Left lung (tissue), 14 donors: ENCODE measurements at places on chromosomes 6 and 20.

GRCh38 chr20:10654250-10654610, 19.6 kb downstream of the JAG1 start:
- no peak for DNase-seq

GRCh38 chr6:34697904-34698559, 1.5 kb upstream of the ILRUN start:
- DNase-seq, result no peak

- DNase-seq, result no peak
Measured at GRCh38 chr20:14947536-14947935, 610.1 kb upstream of the FLRT3 start.

DNA sequence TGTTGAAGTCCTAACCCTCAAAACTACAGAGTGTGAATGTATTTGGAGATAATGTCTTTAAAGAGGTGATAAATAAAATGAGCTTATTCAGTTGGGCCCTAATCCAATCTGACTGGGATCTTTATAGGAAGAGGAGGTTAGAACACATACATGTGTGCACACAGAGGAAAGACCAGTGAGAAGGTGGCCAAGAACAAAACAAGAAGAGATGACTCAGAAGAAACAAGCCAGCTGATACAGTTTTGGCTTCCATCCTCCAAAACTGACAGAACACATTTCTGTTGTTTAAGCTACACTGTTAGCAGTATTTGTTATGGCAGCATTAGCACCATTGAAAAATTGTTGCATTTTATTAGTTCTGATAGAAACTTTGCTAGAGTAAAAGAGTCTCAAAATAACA, 609.3 kb upstream of the IMPG1 start:
- no peak for DNase-seq

GRCh38 chr6:49918787-49919186, 45.2 kb downstream of the DEFB114 start:
- no peak for DNase-seq

DNA sequence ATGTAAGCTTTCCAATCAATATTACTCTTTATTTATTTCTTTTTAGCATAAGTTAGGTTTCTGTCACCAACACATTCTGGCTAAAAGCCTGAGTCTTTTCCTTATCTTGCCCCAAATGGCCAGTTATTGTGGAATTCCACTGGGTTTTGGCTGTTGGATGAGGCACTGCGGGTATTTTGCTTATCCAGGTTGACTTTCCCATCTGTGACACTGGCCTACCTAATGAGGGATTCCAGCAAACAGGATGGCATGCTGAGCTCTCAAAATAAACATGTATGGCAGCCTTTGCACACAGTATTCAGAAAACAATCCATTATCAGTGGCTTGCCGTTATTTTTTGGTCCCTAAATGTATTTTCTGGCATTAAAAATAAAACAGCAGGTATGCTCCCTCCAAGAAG, 6.5 kb upstream of the RALGAPB start:
- DNase-seq, result no peak

DNA sequence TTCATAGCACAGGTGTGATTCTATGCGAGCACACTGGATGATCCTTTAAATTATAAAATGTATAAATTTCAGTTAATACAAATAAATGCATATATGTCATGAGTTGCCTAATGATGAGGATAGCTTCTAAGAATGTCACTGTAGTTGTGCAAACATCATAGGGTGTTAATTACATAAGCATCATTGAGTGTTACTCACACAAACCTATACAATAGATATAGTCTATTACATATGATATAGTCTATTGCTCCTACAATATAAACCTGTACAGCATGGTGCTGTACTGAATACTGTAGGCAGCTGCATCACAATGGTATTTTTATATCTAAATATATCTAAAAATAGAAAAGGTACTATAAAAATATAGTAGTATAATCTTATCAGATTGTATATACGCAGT, 159.0 kb downstream of the PTPRK start:
- DNase-seq, result no peak

GRCh38 chr20:24043294-24043693, 54.7 kb upstream of the GGTLC1 start:
- no peak for DNase-seq

DNA sequence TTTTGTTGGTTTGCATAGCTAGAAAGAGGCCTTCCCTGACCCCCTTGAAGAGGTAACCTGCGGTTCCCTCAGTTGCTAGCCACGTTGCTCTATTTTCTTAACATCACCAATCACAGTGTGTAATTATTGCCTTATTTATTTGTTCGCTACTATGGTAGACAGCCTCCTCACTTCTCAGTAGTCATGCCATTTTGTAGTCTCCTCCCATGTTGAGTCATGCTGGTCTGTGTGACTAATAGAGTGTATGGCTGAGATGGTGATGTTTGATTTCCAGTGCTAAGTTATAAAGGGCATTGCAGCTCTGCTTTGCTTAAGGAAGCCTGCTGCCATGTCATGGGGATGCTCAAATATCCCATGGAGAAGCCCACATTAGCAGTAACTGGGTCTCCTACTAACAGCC, 236.6 kb upstream of the CHD6 start:
- no peak for DNase-seq

DNA sequence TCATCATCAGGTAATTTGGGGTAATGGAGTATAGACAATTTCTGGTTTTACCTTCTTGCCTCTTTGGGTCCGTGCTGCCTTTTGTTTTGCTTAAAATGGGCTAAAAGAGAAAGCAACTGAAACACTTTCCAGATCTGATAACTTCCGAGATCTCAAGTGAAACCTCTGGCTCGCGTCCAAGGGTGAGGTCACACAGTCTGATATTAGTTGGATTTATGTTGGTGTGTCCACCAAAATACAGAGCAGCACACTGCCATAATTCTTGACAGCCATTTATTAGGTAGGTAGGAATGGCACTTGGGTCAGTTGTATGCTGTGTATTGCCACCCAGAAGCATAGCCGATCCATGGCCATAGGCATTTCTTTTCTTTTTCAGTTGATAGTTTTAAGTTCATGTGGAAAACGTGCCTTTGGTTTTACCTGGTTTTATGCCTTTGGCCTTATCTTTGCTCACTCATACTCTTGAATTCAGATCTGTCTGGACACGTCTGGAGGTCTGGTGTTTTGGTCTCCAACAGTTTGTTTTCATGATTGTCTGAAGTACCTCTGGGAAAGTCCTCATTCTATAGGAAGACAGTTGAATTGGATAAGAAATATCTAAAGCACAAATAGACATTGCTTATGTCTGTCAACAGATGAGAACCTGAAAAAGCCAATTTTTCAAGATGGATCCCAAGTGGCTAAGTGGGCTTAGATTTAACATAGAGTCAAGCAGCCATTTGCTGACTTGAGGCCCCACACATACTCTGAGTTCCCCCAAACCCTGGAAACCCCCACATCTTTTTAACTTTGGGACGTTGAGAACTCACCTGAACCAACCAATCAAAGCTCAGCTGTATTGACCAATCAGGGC, 320.8 kb downstream of the SOX4 start:
- DNase-seq, result peak; percentile 41

GRCh38 chr20:37095108-37095598, 644 bp downstream of the RBL1 start:
- DNase-seq, result no peak

DNA sequence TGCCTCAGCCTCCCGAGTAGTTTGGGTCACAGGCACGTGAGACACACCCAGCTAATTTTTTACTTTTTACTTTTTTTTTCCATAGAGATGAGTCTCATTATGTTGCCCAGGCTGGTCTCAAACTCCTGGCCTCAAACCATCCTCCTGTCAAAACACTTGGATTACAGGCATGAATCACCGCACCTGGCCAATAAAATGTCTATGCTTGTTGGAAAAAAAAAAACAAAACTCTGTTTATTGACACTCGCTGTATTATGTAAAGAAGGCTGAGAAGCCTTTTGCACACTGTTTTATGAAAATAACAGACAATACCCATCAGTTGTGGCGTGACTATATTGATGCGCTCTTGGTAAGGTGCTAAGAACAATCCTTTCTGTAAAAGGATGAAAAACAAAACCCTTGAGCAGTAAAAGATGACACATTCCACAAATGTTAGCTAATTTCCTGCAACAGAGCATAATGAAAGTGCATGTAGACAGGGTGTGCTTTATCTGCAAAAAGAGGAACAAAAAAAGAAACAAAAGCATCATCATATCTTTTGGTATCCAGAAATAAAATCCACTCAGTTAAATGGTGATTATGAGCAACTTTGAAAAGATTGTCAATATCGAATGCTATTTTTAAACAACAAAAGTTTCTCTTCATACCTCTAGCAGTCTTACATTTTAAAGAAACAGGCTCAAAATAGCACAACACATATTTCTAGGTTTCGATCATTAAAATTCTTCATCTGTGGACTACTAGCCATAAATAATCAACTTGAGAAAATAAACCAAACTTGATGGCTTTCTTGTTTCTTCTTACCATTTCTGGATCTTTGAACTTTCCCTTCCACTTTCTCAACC, 108.3 kb upstream of the PHACTR1 start:
- DNase-seq, result no peak

DNA sequence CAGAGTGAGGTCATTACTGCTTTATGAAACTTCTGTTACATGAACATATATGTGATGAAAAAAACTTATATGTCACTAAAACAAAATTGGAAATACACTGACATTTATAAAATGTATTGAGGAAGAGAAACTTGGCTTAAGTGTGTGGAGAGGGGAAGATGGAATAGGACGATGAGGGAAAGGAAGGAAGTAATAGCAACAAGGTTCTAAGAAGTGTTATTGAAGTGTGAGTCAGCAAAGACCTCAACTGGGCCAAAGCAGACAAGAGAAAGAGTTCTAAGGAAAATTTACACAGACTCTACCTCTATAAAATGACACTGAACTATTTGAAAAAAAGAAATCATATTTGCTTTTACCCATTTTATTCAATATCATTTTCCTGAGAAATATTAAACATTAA, 38.3 kb downstream of the SNX3 start:
- DNase-seq, result no peak

- DNase-seq, result no peak
Measured at GRCh38 chr6:138979365-138979764, 8.7 kb downstream of the REPS1 start.

DNA sequence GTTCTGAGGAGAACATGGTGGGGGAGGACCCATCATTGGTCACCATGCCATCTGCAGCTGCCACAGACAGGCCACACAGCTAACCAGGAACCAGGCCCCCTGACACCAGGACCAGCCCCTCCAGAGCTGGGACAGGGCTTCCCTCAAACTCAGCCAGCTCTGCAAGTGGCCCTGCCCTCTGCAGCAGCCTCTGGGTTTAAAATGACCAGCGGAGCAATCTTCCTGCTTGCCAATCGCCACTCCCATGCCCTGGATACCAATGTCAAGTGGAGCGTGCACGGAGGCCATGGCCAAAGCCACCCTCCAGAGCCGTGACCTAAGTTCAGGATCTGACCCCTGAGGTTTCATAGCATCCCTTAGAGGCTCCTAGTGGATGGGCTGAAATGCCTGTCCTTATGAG, 199.4 kb downstream of the SYNDIG1 start:
- no peak for DNase-seq

DNA sequence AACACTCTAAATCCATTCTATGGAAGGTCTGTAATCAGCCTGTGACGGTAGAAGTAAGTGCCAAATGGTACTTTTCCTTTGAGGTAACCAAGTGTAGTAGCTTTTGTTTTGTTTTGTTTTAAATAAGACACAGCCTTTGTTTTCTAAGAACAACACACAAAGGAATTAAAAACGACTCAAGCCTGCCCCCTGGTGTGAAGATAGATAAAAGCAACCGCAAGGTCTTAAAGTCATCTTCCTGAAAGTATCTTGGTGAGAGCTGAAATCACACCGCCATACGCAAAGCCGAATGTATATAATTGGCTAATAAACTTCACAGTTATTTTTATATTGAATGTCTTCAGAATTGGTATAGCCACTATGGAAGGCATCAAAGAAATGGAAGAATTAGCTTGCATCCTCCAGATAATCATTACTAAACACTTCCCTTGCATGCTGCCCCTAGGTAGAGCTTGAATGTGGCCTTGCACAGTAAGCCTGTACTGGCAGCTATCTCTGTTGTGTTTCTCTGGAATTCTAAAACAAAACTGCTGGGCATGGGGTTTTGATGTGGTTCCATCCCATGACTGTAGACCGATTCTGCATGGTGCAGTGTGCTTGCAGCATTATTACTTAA, 95.6 kb downstream of the LAMP5 start:
- DNase-seq, result peak; percentile 60

DNA sequence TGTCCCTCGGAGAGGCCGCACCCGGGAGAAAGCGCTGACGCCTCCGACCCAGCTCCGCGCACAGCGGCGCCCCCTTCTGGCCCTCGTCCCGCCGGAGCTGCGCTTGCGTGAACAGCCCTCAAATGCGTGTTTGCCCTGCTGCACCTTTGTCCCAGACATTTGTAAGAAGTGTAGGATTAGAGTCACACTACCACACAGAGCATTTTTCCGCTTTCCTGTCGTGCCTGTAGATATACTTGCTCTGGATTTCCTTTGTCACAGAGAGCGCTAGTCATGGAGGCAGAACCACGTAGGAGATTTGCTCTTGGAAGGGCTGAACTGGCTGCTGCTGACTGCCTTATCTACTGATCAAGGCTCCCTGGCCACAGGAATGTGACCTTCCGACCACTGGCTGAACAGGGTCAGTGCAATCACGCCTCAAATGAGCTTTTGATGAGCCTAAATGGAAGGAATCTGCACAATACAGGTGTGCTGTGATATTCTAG, 62.3 kb downstream of the PAX1 start:
- DNase-seq, result no peak
